ENCODE measurements at places on chromosomes 7 and 10.

DNA sequence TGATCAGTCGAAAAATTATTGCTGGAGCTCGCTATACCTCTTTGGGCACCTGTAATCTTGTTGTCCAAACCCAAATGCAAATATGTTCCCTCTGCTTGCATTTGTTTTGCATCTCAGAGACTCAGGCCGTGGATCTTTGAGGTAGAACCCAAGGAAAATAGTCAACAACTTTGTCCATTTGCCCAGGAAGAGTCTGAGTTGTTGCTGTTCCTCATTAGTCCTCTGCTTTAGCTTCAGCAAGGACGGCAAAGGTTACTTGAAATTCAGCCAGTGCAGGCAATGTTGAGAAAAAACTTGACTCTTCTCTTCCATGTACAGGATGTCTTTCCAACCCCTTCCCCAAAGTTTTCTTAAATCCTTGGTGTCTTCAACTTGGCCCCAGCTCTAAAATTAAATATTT lies 45.8 kb downstream of the PDK4 start:
- no peak for DNase-seq

DNA sequence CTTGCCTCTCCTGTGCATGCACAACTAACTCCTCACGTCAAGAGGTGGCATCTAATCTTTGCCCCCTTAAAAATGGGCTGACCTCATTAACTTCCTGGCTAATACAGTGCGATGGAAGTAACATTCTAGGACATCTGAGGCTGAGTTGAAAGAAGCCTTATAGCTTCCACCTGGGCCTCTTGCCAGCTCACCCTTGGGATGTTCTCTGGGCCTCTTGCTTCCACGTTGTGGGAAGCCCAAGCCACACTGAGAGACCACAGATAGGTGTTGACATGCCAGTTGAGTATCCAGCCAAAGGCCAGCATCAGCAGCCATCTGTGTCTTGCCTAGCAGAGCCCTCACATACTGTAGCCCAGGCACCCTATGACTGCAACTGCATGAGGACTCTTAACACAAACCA lies 60.8 kb upstream of the GDF10 start:
- DNase-seq = no peak

DNA sequence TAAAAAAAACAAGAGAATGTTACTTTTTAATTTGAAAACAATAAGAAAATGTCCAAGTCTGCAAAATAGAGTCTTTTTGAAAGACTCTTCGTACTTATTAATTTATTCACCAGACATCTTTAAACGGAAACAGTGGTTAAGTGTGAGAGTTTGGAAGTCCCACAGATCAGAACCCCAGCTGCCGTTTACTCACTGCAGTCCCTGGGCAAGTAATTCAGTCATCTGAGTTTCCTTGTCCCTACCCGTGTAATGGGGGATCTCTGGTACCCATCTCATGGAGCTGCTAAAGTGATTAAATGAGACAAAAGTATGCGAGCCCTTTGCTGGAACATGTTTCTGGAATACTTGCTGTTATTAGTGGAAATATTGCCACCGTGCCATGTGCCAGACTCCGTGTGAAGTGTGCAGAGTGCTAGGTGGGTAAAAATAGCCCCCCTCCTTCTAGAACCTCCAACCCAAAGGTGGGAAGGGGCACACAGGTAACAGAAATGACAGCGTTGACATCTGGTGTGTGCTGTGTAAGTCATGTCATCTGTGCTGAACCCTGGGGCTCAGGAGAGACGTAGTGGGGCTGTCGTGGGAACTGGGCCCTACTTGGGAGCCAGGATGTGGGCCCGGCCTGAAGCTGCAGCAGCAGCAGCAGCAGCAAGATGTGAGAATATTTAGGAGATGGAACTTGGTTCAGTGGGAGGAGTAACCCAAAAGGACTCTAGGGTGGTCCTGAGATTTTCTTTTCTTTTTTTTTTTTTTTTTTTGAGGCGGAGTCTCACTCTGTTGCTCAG lies 140.5 kb downstream of the CUX1 start:
- DNase-seq = no peak

- no peak for DNase-seq
These were observed 377.1 kb downstream of the HPSE2 start for GRCh38 chr10:98858525-98858924.

DNA sequence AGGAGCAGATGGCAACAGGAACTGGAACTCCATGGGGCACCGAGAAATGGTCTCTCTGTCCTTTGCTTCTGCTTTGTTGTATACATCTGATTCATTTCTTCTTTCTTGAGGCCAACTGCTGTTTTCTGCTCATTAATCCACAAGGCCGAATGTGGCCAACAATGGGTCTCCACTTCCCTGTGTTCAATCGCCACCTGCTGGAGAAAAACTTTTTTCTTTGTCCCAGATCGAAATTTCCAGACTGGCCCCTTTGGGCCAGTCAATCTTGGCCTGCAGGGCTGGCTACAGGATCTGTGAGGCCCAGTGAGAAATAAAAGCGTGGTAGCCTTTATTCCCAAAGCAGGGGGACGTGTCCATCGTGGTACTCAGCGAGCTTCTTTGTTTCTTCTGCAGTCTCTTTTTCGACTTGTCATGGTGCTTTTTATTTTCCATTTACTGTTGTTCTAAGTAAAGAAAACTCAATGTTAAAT lies 58.8 kb downstream of the PARP12 start:
- no peak for DNase-seq

- DNase-seq = no peak
These were observed 446.5 kb upstream of the NRP1 start for GRCh38 chr10:33780961-33781360.

DNA sequence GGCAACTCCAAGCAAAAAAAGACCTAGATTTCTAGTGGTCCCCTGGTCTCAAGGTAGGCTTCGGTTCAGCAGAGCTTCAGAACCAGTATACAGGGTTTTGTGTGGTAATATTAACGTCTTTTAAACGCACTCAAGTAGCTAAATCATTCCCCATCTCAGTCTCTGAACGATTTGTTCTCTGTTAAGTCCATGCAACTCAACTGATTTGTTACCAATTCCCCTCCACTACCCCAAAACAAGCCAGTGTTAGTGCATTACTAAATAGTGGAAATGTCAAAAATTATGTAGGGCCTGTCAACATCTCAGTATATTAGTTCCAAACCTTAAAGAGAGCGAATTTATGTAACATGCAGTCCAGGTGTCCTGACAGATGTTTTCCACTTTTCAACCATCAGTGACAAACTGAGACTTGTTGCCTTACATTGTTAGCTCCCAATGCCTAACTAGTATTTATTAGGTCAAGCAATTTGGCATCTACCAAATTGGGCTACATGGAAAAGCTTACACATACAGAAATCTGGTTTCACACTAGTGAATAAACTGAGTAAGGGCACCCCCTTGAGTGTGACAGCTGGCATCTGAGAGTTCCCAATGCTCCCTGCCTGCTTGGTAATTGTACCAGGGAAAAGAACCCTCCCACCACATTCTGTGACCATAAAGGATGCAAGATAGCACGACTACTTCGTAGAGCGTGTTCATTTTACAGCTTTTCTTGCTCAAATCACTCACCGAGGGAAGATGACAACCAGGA lies 12.2 kb downstream of the HNRNPA2B1 start:
- DNase-seq = no peak

Measured in stimulated activated CD4-positive, alpha-beta T cell treated with anti-CD3 and anti-CD28 coated beads, TNF-alpha, amount 100 ng/mL, for 1 hour (primary cell).